ENCODE measurements at places on chromosomes 16 and 17. TPM values are rescaled to one million over a fixed set of nuclear protein-coding genes. Genes with fewer than 3 reads are reported as not detected.

DNA sequence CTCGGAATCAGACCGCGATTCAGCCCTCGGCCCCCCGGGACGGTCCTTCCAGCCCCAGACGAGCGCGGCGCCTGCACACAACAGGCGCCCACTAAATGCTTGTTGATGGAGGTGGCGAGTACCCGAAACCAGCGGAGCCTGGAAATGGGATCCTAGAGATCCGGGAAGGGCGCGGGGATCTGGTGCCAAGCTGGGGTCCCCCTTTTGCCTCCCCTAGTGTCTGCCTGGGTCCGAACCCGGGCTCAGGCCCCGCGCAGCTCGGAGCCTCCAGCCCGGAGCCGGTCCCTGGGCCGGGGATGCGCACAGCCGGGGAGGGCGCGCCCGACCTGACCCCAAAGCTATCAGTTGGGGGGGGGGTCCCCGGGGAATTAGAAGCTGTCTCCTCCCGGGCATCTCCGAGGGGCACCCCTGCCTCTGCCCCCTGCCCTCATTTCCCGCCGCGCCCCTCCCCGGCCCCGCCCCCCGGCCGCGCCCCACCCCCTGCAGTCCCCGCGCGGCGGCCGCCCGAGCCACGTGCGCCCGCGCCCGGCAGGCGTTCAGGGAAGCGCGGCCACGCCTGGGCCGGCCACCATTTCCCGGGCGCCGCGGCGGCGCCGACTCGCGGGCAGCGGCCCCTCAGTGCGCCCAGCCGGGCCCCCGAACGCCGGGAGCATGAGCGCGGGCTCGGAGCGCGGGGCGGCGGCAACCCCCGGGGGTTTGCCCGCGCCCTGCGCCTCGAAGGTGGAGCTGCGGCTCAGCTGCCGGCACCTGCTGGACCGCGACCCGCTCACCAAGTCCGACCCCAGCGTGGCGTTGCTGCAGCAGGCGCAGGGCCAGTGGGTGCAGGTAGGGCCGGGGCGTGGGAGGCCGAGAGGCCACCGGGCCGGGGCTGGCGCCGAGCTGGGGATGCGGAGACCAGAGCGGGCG lies at the start of gene CPNE7:
Gene CPNE7 (plus strand): TSS at position 512 of the 906 bp plus-strand sequence. CDS start 140 bp downstream, at position 652.
- peaks cover 10% of the 10 kb centered on the region for H3K4me1 ChIP-seq
- H3K27ac ChIP-seq: no peak within 1 kb of the TSS
- H3K4me3 ChIP-seq: peak within 1 kb of the TSS; percentile 76

DNA sequence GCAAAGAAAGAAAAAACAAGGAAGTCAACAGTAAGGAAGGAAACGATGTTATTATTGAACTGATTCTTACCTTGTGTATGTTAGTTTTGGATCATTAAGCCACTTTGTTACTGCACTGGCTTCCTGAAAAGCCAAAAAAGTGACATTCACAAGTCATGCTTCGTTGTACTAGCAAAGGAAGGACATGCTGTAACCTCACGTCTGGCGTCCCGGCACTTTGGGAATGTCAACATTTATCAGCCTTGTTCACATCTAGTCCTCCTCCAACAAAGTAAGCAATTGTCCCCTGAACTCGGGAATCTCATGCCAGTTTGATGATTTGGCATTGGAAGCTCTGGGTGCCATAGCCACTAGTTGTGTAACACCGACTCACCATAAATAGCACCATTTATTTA lies 731 bp upstream of the MKS1 start:
- H3K27me3 ChIP-seq: peaks cover 7% of the 10 kb centered on the region
- H3K36me3 ChIP-seq: no peaks in the 10 kb centered on the region
- H3K4me1 ChIP-seq: peaks cover 17% of the 10 kb centered on the region

- H3K27me3 ChIP-seq: no peaks in the 10 kb centered on the region
- H3K36me3 ChIP-seq: peaks cover 5% of the 10 kb centered on the region
- peaks cover 27% of the 10 kb centered on the region for H3K4me1 ChIP-seq
- peak; percentile 87 for DNase-seq
These were observed 21.7 kb downstream of the ACSF3 start for GRCh38 chr16:89115216-89115861.

GRCh38 chr17:32879134-32879533 lies 2.2 kb upstream of the MYO1D start:
- no peak overlapping the region for H3K27ac ChIP-seq
- peaks cover 21% of the 10 kb centered on the region for H3K27me3 ChIP-seq
- no peak for DNase-seq
- peaks cover 1% of the 10 kb centered on the region for H3K36me3 ChIP-seq

GRCh38 chr17:80084773-80085172 lies 16.6 kb upstream of the GAA start:
- H3K27me3 ChIP-seq: peaks cover 9% of the 10 kb centered on the region
- peaks cover 4% of the 10 kb centered on the region for H3K4me1 ChIP-seq
- no peak overlapping the region for H3K4me3 ChIP-seq
- no peak overlapping the region for H3K27ac ChIP-seq
- no peaks in the 10 kb centered on the region for H3K36me3 ChIP-seq
- no peak for DNase-seq

- H3K4me3 ChIP-seq: no peak overlapping the region
- no peak overlapping the region for H3K27ac ChIP-seq
- peaks cover 3% of the 10 kb centered on the region for H3K36me3 ChIP-seq
- no peak for DNase-seq
These were observed 472.4 kb downstream of the PMP22 start for GRCh38 chr17:14792746-14793145.

- H3K27ac ChIP-seq: no peak overlapping the region
- no peak overlapping the region for H3K4me3 ChIP-seq
- H3K36me3 ChIP-seq: no peaks in the 10 kb centered on the region
- no peak for DNase-seq
These were observed 70.9 kb upstream of the METRNL start for GRCh38 chr17:83008526-83008925.

DNA sequence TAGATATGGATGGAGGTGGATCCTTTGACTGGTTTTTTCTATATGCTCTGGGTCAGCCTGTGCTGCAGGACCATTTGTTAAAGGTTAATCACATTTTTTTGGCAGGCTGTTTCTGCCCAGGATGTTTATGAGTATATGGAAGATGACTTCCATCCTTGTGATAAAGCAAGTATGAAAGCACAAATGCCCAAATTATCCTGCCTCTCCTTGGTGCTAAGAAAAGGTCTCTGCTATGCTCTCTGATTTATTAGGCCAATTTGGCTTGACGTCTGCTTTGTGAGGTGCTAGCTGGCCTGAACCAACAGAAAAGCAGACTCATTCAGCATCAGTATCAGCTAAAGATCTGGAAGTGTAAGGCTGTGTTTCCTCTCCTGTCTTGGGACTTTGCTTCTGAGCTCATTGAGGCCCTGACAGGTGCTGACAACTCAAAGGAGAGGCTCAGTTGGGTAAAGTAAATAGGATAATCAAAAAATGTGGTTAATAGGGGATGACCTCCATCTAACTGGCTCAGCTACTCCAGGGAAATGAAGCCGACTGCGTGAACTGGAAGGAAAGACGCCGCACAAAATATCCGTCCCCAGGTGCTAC lies 15.2 kb downstream of the ANKRD40 start:
- H3K4me1 ChIP-seq: peaks cover 15% of the 10 kb centered on the region
- DNase-seq: no peak
- peak overlapping the region; percentile 21 for H3K27ac ChIP-seq
- H3K4me3 ChIP-seq: no peak overlapping the region

DNA sequence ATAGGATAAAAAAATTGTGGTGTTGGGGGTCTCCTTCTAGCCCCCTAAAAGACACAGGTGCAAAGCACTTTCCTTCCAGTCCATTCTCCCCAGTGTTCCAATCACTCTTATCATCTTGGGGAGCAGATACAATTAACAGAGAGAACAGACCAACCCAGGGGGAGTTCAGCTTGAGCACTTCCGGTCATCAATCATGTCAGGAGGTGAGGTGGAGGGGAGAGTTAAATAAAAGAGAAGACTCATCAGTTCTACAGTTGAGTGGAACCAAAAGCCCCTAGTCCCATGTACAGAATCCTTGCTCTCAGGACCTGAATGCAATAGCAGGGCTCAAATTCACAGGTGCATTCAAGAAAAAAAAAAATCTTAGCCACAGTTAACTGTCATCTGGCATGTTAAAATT lies 122.3 kb downstream of the DYNLRB2 start:
- no peaks in the 10 kb centered on the region for H3K27me3 ChIP-seq
- DNase-seq: no peak
- H3K4me3 ChIP-seq: no peak overlapping the region

DNA sequence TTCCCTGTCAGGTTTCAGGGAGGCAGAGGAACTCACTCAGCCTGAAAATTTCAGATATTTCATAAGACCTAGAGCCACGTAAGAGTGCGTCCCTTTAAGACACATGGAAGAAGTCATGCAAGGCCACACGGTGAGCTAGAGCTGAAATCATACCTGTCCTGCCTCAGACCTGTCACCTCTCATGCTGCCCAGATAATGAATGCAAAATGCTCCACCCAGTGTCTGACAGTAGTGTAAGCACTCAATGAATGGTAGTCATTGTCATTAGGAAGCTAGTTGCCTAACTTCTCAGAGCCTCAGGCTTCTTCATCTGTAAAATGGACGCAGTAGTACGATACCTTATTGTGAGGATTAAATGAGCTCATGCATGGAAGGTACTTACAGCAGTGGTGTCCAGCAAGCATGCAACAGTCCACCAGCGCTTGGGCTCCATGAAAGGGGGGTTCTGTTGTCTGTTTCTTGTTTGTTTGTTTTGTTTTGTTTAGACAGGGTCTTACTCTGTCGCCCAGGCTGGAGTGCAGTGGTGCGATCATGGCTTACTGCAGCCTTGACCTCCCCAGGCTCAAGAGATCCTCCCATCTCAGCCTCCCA lies 60.7 kb downstream of the WSB1 start:
- H3K4me1 ChIP-seq: peaks cover 14% of the 10 kb centered on the region
- DNase-seq: no peak
- peak overlapping the region; percentile 88 for H3K4me3 ChIP-seq
- H3K36me3 ChIP-seq: no peaks in the 10 kb centered on the region

- H3K4me1 ChIP-seq: peaks cover 11% of the 10 kb centered on the region
- H3K27me3 ChIP-seq: peaks cover 3% of the 10 kb centered on the region
- DNase-seq: no peak
- peaks cover 2% of the 10 kb centered on the region for H3K36me3 ChIP-seq
- H3K27ac ChIP-seq: no peak overlapping the region
These were observed 46.9 kb upstream of the SIAH1 start for GRCh38 chr16:48432136-48432535.

- no peak for DNase-seq
- no peaks in the 10 kb centered on the region for H3K36me3 ChIP-seq
- H3K27ac ChIP-seq: no peak overlapping the region
- H3K27me3 ChIP-seq: no peaks in the 10 kb centered on the region
- peaks cover 2% of the 10 kb centered on the region for H3K4me1 ChIP-seq
These were observed 12.7 kb downstream of the NATD1 start for GRCh38 chr17:21240369-21241055.

DNA sequence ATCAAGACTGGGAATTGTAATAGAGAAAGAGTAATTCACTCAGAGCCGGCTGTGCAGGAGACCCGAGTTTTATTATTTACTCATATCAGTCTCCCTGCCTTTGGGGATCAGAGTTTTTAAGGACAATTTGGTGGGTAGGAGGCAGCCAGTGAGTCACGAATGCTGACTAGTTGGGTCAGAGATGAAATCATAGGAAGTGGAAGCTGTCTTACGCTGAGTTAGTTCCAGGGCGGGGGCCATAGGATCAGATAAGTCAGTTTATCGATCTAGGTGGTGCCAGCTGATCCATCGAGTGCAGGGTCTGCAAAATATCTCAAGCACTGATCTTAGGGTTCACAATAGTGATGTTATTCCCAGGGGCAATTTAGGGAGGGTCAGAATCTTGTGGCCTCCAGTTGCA lies 20.2 kb upstream of the GUCY2D start:
- no peak overlapping the region for H3K4me3 ChIP-seq
- H3K27ac ChIP-seq: no peak overlapping the region
- no peaks in the 10 kb centered on the region for H3K4me1 ChIP-seq
- no peak for DNase-seq
- peaks cover 40% of the 10 kb centered on the region for H3K27me3 ChIP-seq

GRCh38 chr16:10608687-10609401 lies 28.4 kb upstream of the EMP2 start:
- peaks cover 4% of the 10 kb centered on the region for H3K4me1 ChIP-seq
- DNase-seq: no peak
- H3K27me3 ChIP-seq: peaks cover 56% of the 10 kb centered on the region
- no peaks in the 10 kb centered on the region for H3K36me3 ChIP-seq
- H3K27ac ChIP-seq: no peak overlapping the region

- peak overlapping the region; percentile 96 for H3K4me3 ChIP-seq
- peak overlapping the region; percentile 98 for H3K27ac ChIP-seq
- peaks cover 10% of the 10 kb centered on the region for H3K36me3 ChIP-seq
- peak; percentile 29 for DNase-seq
- peaks cover 13% of the 10 kb centered on the region for H3K27me3 ChIP-seq
- H3K4me1 ChIP-seq: peaks cover 35% of the 10 kb centered on the region
These were observed 424 bp downstream of the HOXB2 start for GRCh38 chr17:48544349-48545021.

DNA sequence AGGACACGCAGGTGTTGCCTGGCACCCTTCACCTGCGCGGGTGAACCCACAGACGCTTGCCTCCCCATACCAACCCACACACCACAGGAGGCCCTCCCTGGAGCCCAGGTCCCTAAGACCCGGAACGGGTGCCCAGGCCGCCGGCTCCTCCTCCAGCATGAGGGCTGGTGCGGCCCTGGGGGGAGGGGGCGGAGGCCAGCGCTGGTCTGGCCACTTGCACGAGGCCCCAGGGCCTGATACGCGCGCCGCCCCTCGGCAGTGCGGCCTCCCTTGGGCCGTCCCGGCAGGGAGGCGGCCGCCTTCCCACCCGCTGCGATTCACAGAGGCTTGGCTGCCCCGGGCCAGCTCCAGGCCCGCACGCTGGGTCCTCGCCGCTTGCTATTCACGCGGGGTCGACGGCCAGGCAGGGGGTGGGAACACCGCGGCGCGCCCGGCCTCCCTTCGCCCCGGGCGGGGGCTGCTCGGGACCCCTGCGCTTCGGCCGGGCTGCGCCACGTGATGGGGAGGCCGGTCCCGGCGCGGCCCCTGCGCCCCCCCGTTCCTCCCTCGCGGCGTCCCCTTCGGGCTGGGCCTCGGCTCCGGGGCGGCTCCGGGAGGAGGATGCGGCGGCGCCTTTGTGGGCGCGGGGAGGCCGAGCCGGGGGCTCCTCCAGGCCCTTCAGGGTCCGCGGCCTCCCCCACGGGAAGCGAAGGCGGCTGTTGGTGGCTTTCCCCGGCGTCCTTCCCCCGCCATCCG lies 685 bp downstream of the FASN start:
- H3K27me3 ChIP-seq: no peaks in the 10 kb centered on the region
- DNase-seq: no peak

GRCh38 chr16:9236319-9236718 lies 144.9 kb downstream of the HAPSTR1 start:
- H3K27ac ChIP-seq: no peak overlapping the region
- no peak overlapping the region for H3K4me3 ChIP-seq
- H3K36me3 ChIP-seq: no peaks in the 10 kb centered on the region
- H3K27me3 ChIP-seq: peaks cover 16% of the 10 kb centered on the region

GRCh38 chr16:11792410-11793241 lies 4.4 kb downstream of the ZC3H7A start:
- peak overlapping the region; percentile 63 for H3K4me3 ChIP-seq
- H3K27ac ChIP-seq: peak overlapping the region; percentile 99
- no peaks in the 10 kb centered on the region for H3K27me3 ChIP-seq
- peaks cover 7% of the 10 kb centered on the region for H3K36me3 ChIP-seq
- peaks cover 53% of the 10 kb centered on the region for H3K4me1 ChIP-seq

NTN3 gene
- not detected for total RNA-seq

CRYM gene
- not detected for total RNA-seq

HSF4 gene
- total RNA-seq: 54.5 TPM

WNT3 gene
- total RNA-seq: not detected

RNF227 gene
- total RNA-seq: 2.3 TPM

MYCBPAP gene
- total RNA-seq: 1.2 TPM

HES7 gene
- total RNA-seq: not detected

LIG3 gene
- total RNA-seq: 48.7 TPM

CACNG3 gene
- not detected for total RNA-seq

SNAI3 gene
- total RNA-seq: 7.7 TPM

Measured in T-helper 17 cell (primary cell).